ENCODE measurements at places on chromosomes 5 and 9.
A peak's percentile ranks its signal among the peaks of the same experiment; 100 is the strongest.

DNA sequence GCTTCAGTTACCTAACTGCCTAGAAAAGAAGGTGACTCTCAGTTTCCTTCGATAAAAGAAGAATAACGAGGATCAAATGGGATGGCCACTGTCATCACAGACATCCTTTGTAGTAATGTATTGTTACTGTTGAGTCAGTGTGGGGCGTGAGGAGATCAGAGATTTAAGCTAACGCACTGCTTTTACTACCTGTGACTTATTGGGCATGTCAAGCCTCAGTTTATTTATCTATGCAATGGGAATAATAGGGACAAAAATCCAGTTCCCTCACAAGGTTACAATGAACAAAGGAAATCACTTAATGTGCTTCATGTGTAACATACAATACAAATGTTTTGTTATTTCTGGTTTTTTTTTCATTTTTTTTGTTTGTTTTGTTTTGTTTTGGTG, 255 bp upstream of the TRPM6 start:
- DNase-seq: no peak

GRCh38 chr5:73114044-73114688, 6.2 kb upstream of the TMEM171 start:
- no peak for DNase-seq

GRCh38 chr9:19184144-19184917, 46.2 kb upstream of the DENND4C start:
- DNase-seq: peak; percentile 57

- DNase-seq: no peak
Measured at GRCh38 chr5:175461370-175461769, 17.0 kb upstream of the SFXN1 start.

DNA sequence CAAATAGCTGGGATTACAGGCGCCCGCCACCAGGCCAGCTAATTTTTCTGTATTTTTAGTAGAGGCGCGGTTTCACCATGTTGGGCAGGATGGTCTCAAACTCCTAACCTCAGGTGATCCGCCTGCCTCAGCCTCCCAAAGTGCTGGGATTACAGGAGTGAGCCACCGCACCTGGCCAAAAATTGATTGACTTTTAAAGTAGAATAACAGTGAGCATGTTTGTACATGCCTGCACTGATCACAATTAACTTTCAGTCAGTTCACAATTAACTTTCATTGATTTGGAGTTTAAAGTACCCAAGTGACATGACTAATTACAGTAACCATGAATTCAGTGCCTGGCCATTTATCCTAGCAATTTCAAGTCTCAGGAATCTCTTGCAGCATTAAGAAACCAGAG, 61.3 kb downstream of the ANKH start:
- no peak for DNase-seq

DNA sequence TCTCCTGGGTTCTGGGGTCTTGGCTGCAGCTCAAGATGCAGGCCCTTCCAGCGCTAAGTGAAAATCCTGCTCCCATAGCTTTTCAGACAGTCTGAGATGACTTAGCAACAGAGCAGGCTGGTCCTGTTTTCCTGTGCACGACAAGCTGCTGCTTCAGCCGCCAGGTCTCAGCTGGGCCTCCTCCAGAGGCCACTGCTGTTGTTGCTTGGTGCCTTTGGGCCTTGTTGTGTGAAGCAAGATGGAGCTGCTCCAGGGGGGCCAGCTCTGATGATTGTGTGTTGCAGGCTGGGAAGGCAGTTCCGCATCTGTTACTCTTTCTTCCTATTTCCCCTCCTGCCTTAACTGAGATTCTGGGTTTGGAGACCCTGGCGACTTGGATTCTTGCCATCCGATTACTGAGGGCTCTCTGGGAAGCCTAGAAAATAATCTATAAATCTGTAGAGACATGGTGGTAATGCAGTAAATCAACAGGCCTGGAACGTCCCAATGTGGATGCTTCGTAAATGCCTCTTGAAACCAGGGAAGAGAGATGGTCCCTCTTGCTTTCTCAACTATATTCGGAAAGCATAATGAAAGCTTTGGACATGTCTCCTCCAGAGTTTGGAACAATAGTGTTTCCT, 3.2 kb downstream of the MAP1B start:
- no peak for DNase-seq

DNA sequence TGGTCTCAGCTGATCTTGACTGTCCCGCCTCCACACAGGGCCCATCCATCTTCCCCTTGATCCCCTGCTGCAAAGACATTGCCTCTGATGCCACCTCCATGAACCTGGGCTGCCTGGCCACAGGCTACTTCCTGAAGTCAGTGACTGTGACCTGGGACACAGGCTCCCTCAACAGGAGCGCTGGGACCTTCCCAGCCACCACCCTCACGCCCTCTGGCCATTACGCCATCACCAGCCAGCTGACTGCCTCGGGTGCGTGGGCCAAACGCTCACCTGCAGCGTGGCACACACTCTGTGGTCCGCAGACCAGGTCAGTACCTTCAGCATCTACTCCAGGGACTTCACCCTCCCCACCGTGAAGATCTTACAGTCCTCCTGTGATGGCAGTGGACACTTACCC, 71.9 kb downstream of the INSL6 start:
- no peak for DNase-seq

- DNase-seq: no peak
Measured at GRCh38 chr5:124920909-124921666, 174.6 kb upstream of the ZNF608 start.

DNA sequence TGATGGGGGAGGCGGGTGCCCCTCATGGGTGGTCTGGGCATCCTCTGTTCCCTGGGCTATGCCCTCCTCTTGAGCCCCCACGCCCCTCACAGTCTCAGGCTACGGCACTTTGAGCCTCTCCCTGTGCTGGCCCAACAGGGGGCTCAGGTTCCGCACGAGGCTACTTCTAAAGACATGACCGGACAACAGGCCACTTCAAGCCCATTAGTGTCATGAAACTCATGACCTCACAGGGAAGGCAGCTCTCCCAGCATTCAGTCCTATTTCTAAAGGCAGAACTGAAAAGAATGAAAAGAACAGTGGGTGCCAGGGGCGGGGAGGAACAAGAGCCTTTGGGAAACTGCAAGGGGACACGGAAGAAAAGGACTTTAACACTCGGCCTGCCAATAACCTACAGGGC, 45.0 kb downstream of the COL23A1 start:
- DNase-seq: no peak

- no peak for DNase-seq
Measured at GRCh38 chr5:111670826-111671492, 86.0 kb downstream of the NREP start.

- DNase-seq: no peak
Measured at GRCh38 chr5:79237740-79238560, 2.0 kb downstream of the JMY start.

GRCh38 chr9:104838958-104839357, 75.0 kb downstream of the NIPSNAP3B start:
- DNase-seq: no peak

- DNase-seq: no peak
Measured at GRCh38 chr9:127711226-127711701, 4.2 kb downstream of the PTRH1 start.

GRCh38 chr5:157672976-157673375, 1.6 kb downstream of the C5orf52 start:
- no peak for DNase-seq

DNA sequence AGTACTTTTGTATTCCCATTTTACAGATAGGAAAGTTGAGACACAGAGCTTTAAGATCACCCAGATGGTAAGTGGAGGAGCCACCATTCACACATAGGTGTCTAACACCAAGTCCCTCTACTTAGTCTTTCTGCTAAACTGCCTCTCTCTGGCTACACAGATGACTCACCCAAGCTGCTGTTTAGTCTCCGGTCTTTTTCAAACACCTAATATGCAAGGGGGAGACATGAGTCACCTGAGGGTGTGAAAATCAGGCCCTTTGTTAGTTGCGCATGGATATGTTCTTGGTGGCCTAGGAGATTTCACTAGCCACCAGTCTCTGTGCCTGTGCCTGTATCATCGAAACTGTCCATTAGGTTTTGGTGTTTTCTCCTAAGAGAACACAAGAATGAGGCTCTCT, 117.8 kb downstream of the MAST4 start:
- DNase-seq: no peak

GRCh38 chr9:78089111-78089510, 57.5 kb upstream of the GNAQ start:
- no peak for DNase-seq

- no peak for DNase-seq
Measured at GRCh38 chr9:92738661-92739081, 26.0 kb downstream of the BICD2 start.

GRCh38 chr9:78707481-78707991, 410.6 kb downstream of the PSAT1 start:
- no peak for DNase-seq

- no peak for DNase-seq
Measured at GRCh38 chr9:125541840-125542243, 165.2 kb downstream of the MAPKAP1 start.

GRCh38 chr5:7823594-7823993, 27.3 kb downstream of the CFAP90 start:
- no peak for DNase-seq

DNA sequence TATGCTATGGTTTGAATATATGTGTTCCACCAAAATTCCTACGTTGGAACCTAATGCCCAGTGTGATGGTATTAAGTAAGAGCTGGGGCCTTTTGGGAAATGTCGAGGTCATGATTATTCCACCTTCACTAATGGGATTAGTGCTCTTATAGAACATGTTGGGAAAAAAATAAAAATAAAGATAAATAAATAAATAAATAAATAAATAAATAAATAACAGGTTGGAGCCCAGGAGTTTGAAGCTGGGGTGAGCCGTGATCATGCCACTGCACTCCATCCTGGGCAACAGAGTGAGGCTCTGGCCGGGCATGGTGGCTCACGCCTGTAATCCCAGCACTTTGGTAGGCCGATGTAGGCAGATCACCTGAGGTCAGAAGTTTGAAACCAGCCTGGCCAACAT, 22.5 kb downstream of the BASP1 start:
- no peak for DNase-seq

DNA sequence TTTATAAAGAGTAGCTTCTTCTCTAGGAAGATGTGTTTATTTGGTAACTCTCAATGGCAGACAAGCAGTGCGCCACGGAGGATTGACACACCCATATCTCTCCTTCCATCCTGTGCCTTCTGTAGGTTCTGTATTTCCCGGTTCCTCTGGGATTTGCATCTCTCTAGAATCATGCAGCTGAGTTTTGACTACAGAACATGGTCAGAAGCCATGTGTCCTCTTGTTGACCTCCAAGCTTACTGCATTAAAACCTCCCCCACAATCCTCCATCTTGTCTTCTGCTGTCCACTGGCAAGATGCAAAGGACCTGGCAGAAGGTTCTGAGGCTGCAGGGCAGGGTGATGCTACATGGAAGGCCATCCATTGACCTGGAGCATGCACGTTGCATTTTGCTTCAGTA, 482.0 kb downstream of the DMRT2 start:
- no peak for DNase-seq

DNA sequence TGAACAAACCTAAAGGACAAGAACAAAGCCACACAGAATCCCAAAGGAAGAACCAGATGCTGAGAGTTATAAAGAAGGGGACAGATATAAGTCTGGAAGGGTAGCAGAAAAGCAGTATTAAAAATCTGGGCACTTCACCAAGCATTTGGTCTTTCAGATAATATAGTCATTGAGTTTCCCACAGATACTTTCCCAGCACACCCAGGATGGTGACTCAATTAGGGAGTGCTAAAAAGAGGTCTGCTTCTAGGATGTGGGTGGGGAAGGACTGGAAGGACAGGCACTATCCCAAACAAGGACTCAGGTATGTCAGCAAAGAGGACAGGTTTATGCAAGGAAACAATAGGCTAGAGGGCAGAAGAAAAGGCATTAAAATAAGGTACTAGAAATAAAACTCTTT, 59.3 kb downstream of the DIAPH1 start:
- no peak for DNase-seq

- no peak for DNase-seq
Measured at GRCh38 chr5:149841851-149842793, 102.5 kb downstream of the PDE6A start.

DNA sequence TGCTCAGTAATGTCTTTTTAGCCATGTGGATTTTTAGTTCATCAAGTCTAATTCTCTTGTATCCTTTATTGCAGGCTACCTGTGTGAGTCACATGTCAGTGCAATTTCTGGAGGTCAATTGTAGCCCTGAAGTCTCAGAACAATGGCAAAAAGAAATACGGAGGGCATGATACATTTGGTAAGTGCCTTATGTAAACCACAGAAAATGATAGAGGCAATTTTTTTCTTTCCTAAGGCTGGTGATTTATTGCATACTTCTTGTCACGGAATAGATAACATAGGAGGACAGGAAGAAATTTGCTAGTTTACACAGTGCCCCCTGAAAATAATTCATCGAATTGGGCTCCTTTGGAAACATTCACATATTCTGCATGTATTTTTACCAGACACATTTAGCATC, 235.9 kb downstream of the DMRTA1 start:
- no peak for DNase-seq

DNA sequence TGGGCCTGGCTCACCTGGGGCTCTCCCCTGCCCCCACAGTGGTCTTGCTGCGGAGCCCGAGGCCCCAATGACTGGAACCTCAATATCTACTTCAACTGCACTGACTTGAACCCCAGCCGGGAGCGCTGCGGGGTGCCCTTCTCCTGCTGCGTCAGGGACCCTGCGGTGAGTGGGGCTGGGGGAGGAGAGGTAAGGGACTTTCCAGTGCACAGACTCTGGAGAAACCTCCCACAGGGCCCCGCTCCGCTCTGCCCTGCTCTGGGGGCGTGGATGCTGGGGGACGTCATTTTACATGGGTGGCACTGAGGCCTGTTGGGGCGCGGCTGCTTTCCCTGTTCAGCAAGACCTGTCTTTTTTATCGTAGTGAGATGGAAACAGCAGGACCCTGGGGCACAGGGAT, 7.6 kb downstream of the TSPAN17 start:
- DNase-seq: no peak

DNA sequence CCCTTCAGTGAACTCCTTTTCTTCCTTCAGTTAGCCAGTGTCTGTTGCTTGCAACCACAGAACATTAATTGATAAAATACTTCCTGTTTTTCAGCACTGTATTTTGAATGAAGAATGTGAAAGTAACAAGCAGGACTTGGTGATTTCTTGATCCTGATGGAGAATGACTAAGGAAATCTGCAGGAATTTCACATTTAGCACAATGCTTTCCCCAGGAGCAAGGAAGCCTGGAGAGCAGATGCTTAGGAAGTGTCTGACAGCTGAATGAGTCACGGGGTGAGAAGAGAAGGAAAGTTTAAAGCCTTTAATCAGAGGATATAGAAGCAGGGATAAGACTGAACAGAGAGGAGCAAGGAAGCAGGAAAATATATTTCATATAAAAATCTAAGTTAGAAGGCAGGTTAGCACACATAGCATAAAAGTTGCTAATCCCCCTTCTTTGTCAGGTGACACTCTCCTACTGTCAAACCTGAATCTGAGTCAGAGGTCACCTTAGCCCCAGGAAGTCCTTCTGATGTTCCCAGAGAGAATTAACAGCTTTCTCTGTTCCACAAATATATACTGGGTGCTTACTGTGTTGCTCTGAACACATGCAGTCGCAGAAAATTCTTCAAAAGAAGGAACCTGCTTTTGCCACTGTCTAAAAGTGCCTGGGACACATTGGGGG, 59.7 kb downstream of the GNA14 start:
- DNase-seq: no peak

- DNase-seq: no peak
Measured at GRCh38 chr5:80866371-80866770, 93.8 kb upstream of the RASGRF2 start.

GRCh38 chr9:466747-467146, 252.1 kb downstream of the DOCK8 start:
- no peak for DNase-seq
